ENCODE measurements at places on chromosomes 6 and 20. TPM values are rescaled to one million over a fixed set of nuclear protein-coding genes. Genes with fewer than 3 reads are reported as not detected.

Gene MDFI
- total RNA-seq: 23.9 TPM

Gene FAM162B
- total RNA-seq: not detected

Gene CNBD2
- 5.0 TPM for total RNA-seq

Gene FOXC1
- 16.5 TPM for total RNA-seq

Gene TGM3
- total RNA-seq: not detected

Gene TRAM2
- total RNA-seq: 12.8 TPM

Gene PSORS1C1
- 11.0 TPM for total RNA-seq

Gene SGK2
- total RNA-seq: 45.6 TPM

Gene SMOC2
- total RNA-seq: 0.73 TPM

Data from Calu3 (cell line).